ENCODE measurements at places on chromosomes 4 and X. TPM values are rescaled to one million over a fixed set of nuclear protein-coding genes. Genes with fewer than 3 reads are reported as not detected.

The STK32B gene
- 1.1 TPM for total RNA-seq

The ARL9 gene
- not detected for total RNA-seq

The CXCL10 gene
- total RNA-seq: 2.2 TPM

The ENPP6 gene
- 0.43 TPM for total RNA-seq

The TNIP3 gene
- total RNA-seq: 1.1 TPM

Data from mucosa of descending colon (tissue), 3 donors.